ENCODE measurements at places on chromosomes 13 and 19.

GRCh38 chr13:74586847-74587246, 452.6 kb upstream of the KLF12 start:
- no peak for DNase-seq

DNA sequence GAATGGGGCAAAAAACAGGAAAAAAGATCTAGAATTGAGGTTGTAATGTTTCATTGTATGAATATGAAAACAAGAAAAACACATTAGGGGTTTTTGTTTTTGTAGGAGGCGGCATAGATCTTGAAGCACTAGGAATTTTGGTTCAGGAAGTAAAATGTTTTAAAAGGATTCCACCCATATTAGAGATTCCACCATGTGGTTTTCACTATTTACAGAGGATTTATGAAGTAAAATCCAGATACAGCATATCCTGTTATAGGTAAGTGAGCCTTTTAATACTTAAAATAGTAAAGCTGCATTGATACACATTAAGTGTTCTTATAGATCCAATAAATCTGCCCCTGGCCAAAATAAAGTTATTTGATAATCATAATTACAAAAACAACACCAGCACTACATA, 61.4 kb downstream of the MICU2 start:
- no peak for DNase-seq

- DNase-seq = no peak
These were observed 706.4 kb upstream of the SLC10A2 start for GRCh38 chr13:103772576-103772975.

- no peak for DNase-seq
These were observed 54.5 kb upstream of the RFXAP start for GRCh38 chr13:36764536-36764935.

- no peak for DNase-seq
These were observed 119.0 kb downstream of the MYCBP2 start for GRCh38 chr13:77207943-77208342.

- no peak for DNase-seq
These were observed 368.0 kb upstream of the SGCG start for GRCh38 chr13:22812793-22813192.

GRCh38 chr13:100100115-100100879, 11.4 kb downstream of the PCCA start:
- DNase-seq = no peak

GRCh38 chr19:51566489-51567100, 4.5 kb upstream of the ZNF175 start:
- no peak for DNase-seq

- DNase-seq = no peak
These were observed 3.9 kb downstream of the WIZ start for GRCh38 chr19:15445807-15446376.
